ENCODE measurements at places on chromosomes 16 and 17. TPM values are rescaled to one million over a fixed set of nuclear protein-coding genes. Genes with fewer than 3 reads are reported as not detected.

DNA sequence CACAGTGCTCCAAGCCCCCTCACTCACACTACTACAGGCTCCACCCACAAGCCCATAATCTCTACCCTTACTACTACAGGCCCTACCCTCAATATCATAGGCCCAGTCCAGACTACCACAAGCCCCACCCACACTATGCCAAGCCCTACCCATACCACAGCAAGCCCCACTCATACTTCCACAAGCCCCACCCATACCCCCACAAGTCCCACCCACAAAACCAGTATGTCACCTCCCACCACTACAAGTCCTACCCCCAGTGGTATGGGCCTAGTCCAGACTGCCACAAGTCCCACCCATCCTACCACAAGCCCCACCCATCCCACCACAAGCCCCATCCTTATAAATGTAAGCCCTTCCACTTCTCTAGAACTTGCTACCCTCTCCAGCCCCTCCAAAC, 13.8 kb downstream of the RIPOR1 start:
- no peak for DNase-seq

DNA sequence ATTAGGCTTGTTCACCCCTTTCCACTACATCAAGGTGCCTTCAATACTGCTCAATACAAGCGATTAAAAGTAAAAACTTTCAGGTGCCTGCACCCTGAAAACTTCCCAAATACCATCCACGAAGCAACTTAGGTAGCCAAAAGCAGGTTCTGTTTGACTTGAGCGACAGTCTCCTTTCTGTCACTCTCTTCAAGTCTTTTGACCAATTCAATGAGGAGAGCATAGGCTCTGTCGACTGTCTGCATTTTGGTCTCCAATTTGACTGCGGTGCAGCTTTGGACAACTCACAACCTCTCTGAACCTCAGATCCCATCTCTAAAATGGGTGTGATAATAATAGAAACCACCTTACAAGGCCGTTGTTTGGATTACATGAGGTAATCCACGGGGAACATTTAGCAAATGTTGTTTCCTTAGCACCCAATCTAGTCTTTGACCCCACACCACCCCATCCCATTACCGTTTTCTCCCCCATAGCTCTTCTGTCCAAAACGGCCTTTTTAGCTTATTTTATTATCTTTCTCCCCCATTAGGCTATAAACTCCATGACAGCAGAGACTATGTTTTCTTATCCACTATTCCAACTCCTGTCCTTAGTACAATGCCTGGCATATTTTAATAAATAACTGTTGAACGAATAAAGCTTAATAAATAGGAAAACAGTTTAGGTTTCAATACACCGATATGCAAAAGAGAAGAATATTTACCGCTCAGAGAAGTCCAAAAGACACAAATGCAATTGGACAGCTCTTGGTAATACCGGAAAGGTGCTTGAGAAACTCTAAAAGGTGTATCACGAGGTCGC, 999 bp downstream of the MARF1 start:
- DNase-seq: no peak

GRCh38 chr16:85891033-85891775, 7.8 kb upstream of the IRF8 start:
- no peak for DNase-seq

DNA sequence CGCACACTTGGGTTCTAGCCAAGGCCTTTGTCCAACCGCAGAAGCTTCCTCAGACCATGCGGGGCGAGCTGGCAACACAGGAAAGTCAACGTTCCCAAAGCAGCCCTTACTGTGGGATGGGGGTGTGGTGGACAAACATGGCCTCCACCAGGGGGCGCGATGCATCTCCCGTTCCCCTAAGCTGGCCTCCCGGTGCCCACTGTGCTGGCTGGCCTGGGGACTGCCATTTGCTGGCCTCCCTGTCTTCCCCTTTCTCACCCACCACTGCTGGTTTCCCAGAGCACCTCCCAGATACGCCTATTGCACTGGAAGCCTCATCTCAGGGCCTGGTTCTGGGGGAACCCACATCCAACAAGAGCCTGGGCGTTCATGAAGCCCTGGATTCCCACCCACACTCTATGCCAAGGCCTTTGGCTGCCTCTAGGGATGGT, 145.3 kb downstream of the IRF8 start:
- no peak for DNase-seq

DHRS7C gene
- total RNA-seq: 201 TPM

DNA sequence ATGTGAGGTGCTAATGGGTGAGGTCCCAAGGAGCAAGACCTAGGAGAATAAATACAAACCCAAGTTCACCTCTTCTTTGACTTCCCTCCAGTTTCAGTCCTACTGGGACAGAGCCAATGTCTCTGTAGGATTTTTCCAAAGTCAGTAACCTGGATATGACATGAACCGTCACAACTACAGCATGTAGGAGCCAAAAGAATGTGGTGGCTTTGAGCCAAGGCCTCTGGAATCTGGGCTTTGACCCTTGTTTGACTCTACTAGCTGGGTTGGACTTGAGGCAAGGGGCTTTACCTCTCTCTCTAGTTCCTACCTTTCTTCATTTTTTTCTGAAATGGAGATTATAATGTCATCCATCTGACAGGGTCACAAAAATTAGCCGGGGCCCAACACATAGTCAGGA, 91.4 kb downstream of the CACNG3 start:
- DNase-seq: no peak

GRCh38 chr17:70394473-70395232, 225.3 kb downstream of the KCNJ2 start:
- DNase-seq: no peak

DNA sequence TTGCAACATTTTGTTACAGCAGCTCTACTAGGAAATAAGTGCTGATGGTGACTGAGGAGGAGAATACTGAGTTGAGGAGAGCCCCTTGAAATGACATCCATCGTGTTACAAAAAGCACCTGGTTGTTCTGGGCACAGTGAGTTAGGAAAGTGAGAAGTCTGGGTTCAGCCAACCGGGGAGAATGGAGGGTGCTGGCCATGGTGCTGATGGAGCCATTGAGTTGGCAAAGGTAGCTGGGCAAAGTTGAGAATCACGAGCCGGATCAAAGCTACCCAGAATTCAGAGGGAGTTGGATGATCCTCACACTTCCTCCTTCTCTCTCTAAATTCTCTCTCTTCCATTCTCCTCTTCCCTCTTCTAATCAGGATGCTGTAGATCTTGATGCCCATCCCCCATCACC, 35.0 kb upstream of the ASIC2 start:
- DNase-seq: no peak

ODAD4 gene
- 0.43 TPM for total RNA-seq

- no peak for DNase-seq
These were observed 2.2 kb downstream of the SNN start for GRCh38 chr16:11670171-11671131.

DNA sequence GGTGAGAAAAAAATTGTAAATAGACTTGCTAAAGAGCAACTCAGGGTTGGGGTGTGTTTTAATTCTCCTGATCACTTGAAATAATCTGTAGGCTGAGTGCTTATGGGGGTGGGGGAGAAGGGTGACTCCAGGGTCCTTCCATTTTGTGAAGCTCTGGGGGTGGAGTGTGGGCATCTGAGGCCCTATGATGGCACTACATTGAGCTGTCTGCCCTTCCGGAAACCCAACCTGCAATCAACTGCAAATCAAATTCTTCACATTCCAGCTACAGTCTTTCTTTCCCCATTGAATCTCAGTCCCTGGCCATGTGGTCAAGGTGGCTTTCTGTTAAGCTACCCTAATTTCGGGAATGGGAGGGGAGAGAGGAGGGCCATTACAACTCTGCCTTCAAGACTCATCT, 6.0 kb upstream of the CDC6 start:
- no peak for DNase-seq

GRCh38 chr17:11499881-11500280, 98.4 kb upstream of the DNAH9 start:
- DNase-seq: peak; percentile 40

C1QL1 gene
- total RNA-seq: 1.6 TPM

- DNase-seq: no peak
These were observed 8.5 kb downstream of the PECAM1 start for GRCh38 chr17:64382061-64382583.

GRCh38 chr17:35341411-35341992, 31.9 kb downstream of the SLFN11 start:
- no peak for DNase-seq

DNA sequence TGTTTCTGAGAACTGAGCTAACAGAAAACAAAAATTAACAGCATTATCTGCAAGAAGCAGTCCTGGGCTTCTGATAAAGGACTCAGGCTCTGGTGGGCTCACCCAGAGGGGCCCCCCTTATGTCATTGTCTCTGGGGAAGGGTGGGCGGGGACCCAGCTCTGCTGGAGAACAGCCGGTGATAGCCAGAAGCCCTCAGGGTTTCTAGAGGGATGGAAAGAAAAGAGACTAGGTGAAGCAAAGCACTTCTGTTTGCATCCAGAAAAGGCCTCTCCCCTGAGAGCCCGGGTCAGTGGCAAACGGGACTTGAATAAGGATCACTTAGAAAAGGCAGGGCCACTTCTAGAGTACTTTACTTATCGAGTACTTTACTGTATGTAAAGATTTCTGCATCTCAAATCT, 7.0 kb upstream of the CDC42EP4 start:
- DNase-seq: no peak

DNA sequence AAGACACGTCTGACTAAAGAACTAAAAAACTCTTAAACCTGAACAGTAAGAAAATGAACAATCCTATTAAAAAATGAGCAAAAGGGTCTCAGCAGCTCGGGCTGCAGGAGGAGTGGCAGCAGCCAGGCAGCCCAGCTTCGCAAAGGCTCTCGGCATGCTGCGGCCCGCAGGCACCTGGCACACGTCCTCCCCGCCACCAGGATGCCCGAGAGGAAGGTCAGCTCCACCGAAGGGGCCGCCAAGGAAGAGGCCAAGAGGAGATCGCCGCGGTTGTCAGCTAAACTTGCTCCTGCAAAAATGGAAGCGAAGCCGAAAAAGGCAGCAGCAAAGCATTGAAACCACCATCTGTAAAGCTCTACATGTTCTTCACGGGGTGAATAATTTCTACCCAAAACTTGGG, 173.5 kb downstream of the BCAS3 start:
- no peak for DNase-seq

DNA sequence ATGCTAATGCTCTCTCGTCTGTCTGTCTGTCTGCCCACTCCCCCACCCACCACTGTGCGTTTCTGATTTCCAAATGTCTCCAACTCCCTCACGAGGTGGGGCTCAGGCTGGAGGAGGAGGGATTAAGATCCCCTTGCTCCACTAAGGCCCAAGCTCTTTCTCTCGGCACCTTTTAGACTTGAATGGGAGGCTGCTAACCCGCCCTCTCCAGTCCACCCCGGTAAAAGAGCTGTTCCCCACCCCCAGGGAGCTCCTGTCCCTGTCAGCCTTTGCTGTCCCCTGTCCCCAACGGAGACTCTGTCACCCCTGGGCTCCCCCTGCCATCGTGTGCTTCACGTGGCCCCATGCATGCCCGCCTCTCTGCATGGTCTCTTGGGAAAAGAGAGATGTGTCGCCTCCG, 68.5 kb upstream of the PLCG2 start:
- no peak for DNase-seq

Data from right atrium auricular region (tissue), 2 donors.